ENCODE measurements at places on chromosomes 2 and 18.

DNA sequence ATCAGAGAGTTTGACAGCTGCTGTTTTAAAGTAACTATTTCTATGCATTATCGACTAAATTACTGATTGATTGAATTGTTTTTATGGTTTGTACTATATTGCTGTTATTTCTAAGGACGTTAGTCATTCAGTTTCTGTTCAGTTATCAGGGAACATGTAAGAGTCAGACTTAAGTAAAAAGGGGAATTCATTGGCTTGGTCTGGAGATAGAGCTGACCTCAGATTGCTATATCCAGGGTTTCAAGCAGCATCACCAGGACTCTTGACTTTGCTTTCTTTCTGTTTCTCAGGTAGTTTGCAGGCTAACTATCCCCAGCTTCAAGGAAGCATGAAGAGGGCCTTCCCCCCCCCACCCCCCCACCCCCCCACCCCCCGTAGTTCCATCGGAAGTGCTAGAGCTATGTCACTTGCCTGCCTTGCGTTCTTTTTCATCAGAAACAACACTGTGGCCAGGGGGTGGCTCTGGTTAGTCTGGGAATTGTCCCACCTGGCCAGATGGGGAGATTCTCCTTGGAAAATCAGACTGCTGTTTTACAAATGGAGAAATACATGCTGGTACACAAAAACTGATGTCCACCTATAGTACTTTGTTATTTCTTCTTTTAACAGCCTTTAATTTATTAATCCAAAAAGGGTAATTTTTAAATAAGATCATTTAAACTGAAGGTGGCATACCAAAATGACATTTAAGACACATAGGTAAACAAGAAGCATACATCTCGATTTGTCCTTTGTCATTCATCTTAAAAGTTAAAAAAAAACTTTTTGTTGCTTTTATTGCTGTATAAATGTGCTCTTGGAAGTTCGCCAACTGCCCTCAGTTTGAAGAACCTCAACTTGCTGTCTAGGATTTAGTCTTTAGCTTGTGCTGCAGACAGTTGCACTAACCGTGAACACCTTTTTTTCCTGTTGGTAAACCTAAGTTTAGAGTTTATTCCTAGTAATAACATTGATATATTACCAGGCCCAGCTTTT is 9.4 kb downstream of the SMAD4 start:
- no peak for DNase-seq

GRCh38 chr2:124339709-124340108 is 314.6 kb downstream of the CNTNAP5 start:
- no peak for DNase-seq

DNA sequence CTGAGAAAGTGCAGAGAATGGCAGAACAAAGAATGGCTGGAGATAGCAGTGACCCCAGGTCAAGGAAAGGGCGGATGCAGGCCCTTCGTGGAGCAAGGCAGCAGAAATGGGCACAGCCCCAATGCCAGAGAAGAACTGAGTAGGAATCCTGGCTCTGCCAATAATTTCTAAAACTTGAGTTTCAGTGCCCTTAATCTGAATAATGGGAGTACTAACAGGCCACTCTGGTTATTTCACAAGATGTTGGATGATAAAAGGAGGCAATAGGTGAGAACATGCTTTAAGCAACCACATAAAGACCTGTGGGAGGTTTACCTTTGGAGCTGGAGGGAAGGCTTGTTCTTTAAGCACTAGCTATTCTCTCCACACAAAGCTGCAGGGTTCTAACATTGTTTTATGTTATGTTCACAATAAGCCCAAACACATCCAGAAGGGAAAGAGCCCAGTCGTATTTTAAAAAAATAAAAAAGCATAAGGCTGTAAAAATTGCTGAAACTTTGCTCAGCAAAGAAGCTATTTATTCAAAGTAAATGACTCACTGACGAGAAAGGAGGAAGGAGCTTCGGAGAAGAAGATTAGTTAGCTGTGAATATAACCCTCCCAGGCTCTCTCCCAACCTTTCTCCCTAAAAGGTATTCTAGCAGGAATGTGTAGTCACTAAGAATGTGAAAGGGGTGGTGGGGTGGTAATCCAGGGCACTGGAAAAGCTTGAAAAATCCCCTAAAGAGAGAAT is 470.2 kb downstream of the TXNL1 start:
- DNase-seq, result no peak

DNA sequence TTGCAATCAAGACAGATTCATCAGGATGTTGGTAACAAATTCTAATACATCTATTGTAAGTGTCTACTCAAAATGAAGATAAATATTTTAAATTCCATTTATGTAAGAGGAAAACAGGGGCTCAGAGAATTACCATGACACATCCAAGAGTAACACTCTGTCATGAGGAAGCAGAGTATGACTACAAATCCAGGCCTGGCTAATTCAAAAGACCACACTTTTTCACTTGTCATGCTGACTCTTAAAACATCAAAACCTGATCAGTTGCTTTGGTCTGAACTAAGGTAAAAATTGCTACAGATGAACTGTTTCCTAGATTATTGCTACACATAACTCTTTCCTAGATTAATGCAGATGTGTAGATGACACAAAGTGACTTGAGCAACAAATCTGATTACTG is 880.6 kb downstream of the TSN start:
- no peak for DNase-seq

DNA sequence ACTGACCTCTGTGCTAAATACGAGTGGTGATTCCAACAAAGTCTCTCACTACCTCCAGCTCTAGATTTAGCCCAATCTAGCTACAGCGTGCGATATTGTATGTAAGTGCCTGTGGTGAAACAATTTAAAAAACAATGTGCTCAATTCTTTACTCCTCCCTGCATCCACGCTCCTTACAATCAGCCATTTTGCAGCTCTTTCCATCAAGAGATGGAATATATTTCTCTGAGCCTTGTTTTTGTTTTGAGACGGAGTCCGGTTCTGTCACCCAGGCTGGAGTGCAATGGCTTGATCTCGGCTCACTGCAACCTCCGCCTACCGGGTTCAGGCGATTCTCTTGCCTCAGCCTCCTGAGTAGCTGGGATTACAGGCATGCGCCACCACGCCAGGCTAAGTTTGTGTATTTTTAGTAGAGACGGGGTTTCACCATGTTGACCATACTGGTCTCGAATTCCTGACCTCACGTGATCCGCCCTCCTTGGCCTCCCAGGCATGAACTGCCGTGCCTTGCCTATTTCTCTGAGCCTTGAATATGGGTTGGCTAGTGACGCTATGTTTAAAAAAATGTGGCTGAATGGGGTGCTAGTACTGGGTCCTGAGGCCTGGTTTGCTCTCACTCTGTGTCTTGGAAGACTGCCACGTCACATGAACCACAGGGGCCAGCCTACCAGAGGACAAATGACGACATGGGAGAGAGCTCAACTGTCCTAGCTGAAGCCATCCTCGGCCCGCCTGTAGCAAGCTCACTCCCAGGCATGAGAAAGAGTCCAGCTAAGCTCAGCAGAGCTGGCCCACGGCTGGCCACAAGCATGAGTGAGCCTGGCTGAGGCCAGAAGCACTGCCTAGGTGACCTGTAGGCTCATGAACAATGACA is 14.8 kb downstream of the WDFY1 start:
- DNase-seq, result no peak

All from stimulated activated CD8-positive, alpha-beta memory T cell treated with anti-CD3 and anti-CD28 coated beads, Interleukin-2, amount 100 ng/mL, for 1 hour (primary cell).